Omental fat pad (tissue), 4 donors: ENCODE measurements at places on chromosomes 6 and 20.

DNA sequence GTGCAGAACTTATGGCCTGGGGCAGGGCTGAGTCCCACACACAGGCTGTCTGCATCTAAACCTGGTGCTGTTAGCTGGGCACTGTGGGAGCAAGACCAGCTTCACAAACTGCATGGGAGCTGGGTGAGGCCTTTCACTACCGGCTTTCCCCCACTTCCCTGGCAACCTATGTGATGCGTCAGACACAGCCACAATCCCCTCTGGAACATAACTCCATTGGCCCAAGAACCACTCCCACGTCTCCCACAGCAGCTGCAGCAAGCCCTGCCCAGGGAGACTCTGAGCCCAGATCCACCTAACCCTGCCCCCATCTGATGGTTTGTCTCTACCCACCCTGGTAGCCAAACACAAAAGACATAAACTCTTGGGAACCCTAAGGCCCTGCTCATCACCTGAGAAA is 9.3 kb downstream of the WDR27 start:
- DNase-seq: no peak

DNA sequence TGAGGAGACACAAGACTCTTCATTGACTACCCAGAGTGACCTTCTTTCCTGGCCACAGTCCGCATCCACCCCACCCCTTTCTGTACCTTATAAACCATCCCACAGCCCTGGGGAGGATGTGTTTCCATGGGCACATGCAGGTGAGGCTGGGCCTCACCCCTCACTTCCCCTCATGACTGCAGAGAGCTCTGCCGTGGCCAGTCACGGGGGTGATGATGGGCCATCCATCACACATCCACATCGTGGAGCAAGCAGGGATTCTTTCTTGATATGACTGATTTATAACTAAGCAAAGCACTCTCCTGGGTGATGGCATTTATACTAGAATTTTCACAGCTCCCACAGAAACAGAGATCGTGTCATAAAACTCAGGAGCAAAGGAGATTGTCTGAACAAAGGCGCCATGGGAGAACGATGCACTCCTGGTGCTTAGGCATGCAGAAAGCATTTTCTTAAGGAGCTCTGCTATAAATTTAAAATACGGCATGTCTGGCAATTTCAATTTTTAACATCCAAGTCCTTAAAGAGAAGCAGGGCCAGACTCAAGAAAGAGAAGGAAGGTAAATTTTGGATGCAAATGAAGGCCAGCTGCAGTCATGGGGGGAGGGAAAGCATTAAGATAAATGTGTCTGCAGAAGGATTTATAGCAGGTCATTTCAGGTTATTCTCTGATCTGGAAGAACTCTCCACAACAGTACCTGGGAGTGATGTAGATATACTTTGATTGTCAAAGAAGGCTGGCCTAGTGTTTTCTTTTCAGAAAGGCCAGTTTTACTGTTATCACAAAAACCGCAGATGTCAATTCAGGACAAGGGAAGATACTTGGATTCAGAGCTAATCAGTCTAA is 777.0 kb downstream of the C6orf118 start:
- no peak for DNase-seq

DNA sequence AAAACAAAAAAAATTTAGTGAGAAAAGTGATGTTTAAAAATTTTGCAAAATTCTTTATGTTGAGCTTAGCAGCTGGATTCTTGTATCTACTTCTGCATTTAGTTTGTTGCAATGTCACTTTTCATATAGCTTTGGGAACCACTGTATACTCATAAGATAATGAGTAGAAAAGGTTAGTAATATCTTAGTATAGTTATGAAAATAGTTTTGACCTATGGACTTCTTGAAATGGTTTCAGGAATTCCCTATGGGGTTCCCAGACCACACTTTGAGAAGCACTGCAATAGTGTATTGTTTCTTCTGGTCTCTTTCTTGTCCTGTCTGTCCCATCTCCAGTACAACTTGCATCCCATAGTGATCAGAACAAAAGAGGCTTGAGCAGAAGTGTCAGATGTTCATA is 29.4 kb downstream of the PPP1R16B start:
- DNase-seq: no peak

DNA sequence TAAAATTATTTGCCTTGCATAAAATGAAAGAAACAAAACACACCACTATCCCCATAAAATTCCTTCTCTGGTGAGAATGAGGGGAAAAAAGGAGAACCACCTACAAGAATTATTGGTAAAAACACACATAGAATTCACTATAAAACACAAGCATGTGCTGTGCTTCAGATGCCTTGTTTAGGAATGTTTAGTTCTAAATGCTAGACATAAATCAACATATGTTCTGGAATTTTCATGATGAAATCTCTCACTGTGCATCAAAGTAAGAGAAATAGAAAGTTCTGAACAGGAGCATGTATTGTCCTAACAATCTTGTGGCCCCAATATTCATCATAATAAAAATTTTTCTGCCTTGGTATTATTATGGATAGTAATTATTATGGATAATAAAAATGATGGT is 111.0 kb downstream of the PLCB4 start:
- no peak for DNase-seq

DNA sequence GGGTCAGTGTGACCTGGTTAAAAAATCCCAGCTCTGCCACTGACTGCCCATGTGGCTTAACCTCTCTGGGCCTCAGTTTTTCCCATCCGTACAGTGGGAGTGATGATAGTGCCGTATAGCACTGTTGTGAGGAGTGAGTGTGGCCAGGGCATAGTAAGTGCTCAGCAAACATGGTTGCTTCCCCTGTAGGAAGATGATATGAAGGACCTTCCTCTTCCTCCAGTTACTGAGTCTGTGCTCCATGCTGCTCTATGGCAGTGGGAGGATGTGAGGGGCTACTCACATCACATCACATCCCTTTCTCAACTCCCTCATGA is 13.1 kb downstream of the C6orf132 start:
- no peak for DNase-seq

DNA sequence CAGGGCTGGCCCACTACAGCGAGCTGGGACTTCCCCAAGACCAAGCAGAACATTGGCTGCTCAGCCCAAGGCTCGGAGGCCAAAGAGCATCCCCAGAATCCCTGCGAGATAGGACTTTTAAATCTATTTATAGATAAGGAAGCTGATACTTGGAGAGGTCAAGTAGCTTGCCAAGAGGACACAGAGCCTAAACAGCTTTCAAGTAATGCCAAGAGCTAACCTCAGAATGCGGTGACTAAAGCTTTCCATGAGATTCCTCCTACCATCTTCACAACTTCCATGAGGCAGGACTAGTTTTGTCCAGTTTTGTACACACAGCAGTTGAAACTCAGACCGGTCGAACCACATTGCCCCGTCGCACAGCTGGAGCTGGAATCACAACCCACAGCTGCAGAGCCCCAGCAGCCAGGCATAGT is 168.1 kb upstream of the TOP1 start:
- DNase-seq: no peak

DNA sequence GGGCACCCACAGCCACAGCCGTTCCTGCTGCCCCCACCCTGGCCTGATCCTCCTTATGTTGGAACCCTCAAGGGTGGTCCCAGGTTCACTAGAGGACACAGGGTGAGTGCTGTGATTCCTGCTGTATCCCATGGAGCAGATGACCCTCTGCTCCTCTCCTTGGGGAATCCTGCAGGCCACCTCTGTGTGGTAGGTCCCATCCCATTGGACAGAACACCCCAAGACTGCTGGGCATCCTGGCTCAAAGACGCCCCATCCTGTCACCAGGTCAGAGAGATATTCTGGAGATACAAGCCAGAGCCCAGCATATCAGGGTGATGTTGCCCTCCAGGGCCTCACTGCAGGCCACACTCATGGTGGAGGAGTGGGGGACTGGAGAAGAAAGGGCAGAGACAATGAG is 28.4 kb downstream of the HLA-A start:
- no peak for DNase-seq

GRCh38 chr20:10603378-10603777 is 70.4 kb downstream of the JAG1 start:
- DNase-seq: no peak

GRCh38 chr20:50891138-50891537 is 40.1 kb downstream of the ADNP start:
- no peak for DNase-seq

DNA sequence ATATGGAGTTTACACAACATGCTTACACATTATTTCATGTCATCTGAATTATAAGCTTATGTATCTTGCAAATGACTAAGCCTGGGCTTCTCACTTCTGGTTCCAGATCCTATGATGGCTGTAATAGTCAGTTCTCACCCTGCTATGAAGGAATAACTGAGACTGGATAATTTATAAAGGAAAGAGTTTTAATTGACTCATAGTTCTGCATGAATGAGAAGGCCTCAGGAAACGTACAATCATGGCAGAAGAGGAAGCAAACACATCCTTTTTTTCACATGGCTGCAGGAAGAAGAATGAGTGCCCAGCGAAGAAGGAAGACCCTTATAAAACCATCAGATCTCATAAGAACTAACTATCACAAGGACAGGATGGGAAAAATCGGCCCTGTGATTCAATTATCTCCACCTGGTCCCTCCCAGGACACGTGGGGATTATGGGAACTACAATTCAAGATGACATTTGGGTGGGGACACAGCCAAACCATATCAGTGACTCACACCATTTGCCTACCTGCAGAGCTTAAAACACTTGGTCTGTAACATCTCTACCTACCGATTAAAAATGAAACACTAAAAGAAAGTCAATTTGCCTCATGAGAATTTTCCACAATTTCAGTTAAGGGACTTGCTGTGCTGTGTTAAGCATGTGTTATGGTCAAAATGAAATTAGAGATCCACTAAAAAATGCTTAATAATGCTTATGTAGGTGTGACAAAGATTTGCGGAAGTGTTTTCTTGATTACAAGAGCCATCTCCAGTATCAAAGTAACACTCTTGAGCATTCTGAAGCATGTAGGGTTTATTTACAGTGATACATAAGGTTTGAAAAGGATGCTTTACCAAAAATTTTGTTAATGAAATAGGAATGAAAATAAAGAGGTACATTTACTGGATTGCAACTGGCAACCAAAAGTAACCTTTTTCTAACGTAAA is 2.2 kb upstream of the RWDD1 start:
- no peak for DNase-seq

GRCh38 chr6:83893024-83893423 is 33.5 kb downstream of the CYB5R4 start:
- no peak for DNase-seq

DNA sequence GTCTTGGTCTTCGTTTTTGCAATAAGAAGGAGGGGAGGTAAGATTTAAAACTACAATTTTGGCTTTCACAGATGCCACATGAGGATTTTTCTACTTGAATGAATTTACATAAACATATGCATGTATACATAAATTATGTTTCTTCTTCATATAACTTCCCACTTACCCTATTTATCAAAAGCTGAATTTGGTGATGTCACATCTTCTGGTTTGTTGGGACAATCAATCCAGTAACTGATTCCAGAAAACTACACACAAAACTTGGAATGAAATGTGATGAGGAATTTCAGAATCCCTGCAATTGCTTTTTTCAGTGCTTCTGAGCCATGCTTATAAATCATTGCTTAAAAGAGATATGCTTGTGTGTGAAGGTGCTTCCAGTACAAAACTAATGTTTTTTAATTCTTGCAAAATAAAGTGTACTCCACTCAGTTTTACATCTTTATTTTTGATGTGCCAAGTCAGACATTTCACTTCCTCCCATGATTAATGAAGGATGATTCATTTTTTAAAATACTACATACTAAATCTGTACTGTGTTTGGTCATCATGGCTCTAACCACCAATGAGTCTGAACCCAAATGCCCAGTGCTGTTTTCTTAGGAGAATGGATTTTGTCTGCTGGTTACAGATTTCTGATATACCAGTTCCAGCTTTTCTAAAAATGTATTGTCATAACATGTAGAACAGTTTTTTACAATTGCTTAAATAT is 32.1 kb upstream of the RIN2 start:
- no peak for DNase-seq

DNA sequence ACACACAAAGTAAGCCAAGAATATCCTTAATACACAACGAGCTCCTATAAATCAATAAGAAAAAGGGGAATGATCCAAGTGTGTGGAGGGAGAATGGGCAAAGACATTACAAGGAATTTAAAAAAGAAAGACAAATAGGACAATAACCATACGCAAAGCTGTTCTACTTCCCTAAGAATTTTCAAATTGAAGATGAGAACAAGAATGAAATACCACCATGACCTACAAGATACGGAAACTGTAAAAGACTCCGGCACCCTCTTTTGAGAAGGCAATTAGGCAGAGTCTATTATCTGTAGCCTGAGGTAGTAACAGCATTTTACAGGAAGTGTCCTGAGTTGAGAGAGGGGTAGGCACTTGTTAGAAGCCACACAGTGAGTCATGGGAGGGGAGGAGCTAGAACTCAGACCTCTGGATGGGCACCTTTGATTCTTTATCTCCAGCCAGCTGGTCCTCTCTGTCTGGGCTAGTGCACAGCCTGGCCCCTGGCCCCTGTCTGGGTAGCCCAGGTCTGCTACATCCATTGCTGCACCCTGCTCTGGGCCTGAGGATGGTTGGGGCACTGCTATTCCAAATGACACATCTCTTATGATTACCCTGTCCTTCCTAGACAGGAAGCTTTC is 15.3 kb downstream of the RSPO4 start:
- no peak for DNase-seq

DNA sequence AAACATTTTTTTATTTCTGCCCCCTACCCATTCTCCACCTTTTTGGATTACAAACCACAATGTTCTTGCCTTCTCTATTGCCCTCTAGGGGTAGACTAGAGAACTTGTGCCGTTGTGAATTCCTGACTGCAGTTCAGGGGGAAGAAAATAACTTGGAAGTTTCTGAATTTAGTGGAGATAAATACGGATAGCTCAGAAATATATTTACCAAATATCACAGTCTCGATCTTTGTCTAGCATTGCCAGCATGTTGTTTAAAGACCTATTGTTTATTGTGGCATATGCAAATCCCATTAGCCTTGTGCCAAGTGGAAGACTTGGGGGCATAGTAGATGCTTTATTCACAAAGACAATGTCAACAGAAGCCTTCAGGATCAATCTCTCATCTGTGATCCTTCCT is 154.1 kb upstream of the MMS22L start:
- DNase-seq: no peak

DNA sequence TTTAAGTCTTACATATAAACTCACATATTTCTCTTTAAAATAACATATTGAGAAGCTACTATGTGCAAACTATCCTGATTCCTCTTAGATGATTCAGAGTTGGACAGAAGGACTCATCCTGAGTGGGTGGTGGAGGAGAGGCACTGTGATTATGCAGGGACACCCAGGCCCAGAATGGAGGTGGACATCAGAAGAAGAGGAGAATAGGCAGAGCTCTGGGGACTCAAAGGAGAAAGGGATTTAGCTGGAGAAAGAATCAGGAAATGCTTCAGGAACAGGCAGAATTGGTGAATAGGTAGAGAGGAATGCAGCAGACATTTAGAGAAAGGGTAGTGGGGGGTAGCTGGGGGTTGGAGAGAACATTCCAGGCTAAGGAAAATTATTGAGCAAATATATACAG is 17.4 kb downstream of the RCAN2 start:
- no peak for DNase-seq

DNA sequence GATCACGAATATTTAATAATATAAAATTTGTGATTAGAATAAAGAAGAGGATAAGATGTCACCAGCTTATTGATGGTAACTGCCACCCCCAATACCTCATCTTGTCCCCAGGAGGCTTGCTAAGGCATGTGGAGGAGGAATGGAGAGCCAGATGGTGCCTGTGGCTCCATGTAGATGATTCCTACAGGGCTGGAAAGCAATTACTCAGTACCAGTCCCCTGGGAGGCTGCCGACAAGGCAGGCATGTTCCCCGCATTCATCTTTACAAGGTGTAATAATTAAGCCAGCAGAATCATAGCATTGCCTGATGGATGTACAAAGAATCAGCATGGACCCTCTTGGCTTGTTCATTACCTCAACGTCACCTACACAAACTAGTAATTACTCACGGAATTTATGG is 155.3 kb downstream of the PLCB1 start:
- DNase-seq: no peak

GRCh38 chr6:2534406-2535042 is 216.2 kb downstream of the MYLK4 start:
- no peak for DNase-seq
